ENCODE measurements at places on chromosomes 7 and 10.

DNA sequence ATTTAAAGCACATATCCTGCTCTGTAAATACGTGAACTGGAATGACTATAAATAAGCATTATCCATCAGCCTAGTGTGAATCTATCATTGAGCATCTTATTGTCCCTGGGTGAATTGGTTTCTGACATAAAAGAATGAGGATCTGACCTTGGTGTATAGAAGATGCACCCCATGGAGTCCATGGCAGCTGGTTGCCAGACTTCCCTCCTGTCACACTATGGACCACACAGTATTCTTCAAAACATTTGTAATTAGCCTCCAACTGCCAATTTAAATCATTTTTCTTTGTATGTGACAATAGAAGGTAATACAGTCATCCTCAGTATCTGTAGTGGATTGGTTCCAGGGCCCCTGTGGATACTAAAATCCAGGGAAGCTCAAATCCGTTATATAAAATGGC is 238.1 kb upstream of the ZWINT start:
- DNase-seq, result peak; percentile 32

DNA sequence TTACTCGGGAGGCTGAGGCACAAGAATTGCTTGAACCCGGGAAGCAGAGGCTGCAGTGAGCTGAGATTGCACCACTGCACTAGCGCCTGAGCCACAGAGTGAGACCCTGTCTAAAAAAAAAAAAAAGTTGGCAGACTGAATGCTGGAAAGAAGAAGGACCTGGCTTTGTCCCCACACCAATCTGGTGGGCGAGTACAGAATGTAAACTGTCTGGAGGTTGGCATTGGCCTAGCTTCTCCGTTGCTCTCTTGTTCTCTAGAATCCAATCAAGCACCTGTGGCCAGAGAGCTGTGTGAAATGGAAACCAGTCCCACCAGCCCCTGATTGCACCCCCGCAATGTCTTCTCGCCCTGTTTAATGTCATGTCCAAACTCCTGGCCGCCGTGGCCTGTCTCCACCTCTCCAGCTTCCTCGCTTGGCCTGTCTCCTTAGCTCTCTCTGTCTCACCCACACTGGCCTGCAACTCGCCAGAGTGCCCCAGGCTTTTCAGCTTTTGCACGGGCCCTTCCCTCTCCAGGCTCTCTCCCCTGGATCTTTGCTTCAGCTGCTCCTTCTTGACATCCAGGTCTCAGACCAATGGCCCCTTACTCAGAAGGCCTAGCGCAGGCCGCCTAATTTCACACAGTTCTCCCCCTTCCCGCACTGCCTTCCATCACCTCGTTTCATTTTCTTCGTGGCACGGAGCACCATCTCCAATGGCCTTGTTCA is 670 bp upstream of the AGK start:
- no peak for DNase-seq

- DNase-seq, result no peak
Observed at GRCh38 chr10:124157271-124157681, 63.9 kb upstream of the CHST15 start.

DNA sequence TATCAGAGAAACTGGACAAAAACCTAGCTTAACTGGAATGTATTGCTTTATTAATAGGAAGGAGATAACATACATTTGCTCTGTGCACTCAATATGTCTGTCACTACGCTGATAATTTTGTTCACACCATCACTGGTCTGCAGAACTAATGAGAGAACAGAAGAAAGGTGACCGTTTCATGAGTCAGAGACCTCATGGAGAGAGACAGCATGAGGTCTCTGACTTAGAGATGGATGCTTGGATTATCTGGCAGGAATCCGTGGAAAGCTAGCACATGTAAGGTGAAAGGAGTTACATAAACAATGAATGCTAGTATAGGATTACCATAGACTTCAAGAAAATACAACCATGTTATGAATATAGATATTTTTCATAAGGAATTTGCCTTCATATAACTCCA is 947.3 kb downstream of the IPMK start:
- DNase-seq, result no peak

- DNase-seq, result no peak
Observed at GRCh38 chr7:115005953-115006352, 84.1 kb downstream of the MDFIC start.
